Spleen (tissue), 13 donors: ENCODE measurements at places on chromosomes 7 and 10. TPM values are rescaled to one million over a fixed set of nuclear protein-coding genes. Genes with fewer than 3 reads are reported as not detected.

SND1 gene
- 68.5 TPM for polyA plus RNA-seq

PILRA gene
- 11.7 TPM for polyA plus RNA-seq

PRPS1L1 gene
- polyA plus RNA-seq: not detected

GPR22 gene
- polyA plus RNA-seq: not detected

TMEM178B gene
- polyA plus RNA-seq: 0.55 TPM

ZNF736 gene
- polyA plus RNA-seq: 5.1 TPM

ECD gene
- polyA plus RNA-seq: 7.3 TPM

TIMM23 gene
- polyA plus RNA-seq: 38.5 TPM

GPR146 gene
- 7.3 TPM for polyA plus RNA-seq

FGFBP3 gene
- polyA plus RNA-seq: 1.0 TPM

SFMBT2 gene
- 6.0 TPM for polyA plus RNA-seq

HKDC1 gene
- polyA plus RNA-seq: 0.26 TPM

CYP2C19 gene
- not detected for polyA plus RNA-seq

ADIRF gene
- 84.5 TPM for polyA plus RNA-seq

UNCX gene
- not detected for polyA plus RNA-seq

IRF5 gene
- 41.5 TPM for polyA plus RNA-seq

RHEB gene
- 75.1 TPM for polyA plus RNA-seq

C10orf143 gene
- polyA plus RNA-seq: 15.6 TPM

MRPS24 gene
- polyA plus RNA-seq: 115 TPM

ZNF467 gene
- 6.0 TPM for polyA plus RNA-seq

HABP2 gene
- not detected for polyA plus RNA-seq

C10orf62 gene
- not detected for polyA plus RNA-seq

DMTF1 gene
- polyA plus RNA-seq: 31.7 TPM

HECTD2 gene
- 3.3 TPM for polyA plus RNA-seq

KBTBD2 gene
- 16.6 TPM for polyA plus RNA-seq

ZP3 gene
- 3.3 TPM for polyA plus RNA-seq

UCMA gene
- not detected for polyA plus RNA-seq

BICC1 gene
- polyA plus RNA-seq: 1.0 TPM

IFT22 gene
- 11.0 TPM for polyA plus RNA-seq

SPDYE11 gene
- polyA plus RNA-seq: not detected

DENND2A gene
- polyA plus RNA-seq: 7.7 TPM

RAPGEF5 gene
- 10.2 TPM for polyA plus RNA-seq

MOGAT3 gene
- polyA plus RNA-seq: not detected

JCAD gene
- polyA plus RNA-seq: 0.64 TPM

GPER1 gene
- polyA plus RNA-seq: 6.4 TPM

TSPAN12 gene
- polyA plus RNA-seq: 4.7 TPM

DNAJC30 gene
- 10.3 TPM for polyA plus RNA-seq

PTF1A gene
- not detected for polyA plus RNA-seq
